Putamen (tissue), 1 donor: ENCODE measurements at places on chromosomes 13 and 19.

- DNase-seq, result no peak
These were observed 172.3 kb upstream of the TSC22D1 start for GRCh38 chr13:44748439-44748838.

DNA sequence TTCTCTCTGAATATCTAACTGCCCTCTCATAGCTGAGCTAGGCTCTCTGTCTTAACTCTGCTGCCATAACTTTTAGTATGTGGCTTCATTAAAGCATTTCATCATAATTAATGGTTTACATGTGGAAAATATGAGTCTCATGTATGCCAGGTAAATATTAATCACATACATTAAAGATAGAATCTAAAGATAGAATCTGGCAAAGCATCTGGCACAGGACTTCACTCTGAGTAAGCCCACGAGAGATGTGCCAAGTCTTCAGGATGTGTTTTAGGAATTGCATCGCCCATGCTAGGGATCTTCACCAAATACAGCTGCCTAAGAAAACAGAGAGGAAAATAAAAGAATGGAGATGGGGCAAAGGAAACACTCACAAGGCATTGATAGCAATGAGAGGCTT, 285.8 kb downstream of the DIAPH3 start:
- DNase-seq, result no peak

DNA sequence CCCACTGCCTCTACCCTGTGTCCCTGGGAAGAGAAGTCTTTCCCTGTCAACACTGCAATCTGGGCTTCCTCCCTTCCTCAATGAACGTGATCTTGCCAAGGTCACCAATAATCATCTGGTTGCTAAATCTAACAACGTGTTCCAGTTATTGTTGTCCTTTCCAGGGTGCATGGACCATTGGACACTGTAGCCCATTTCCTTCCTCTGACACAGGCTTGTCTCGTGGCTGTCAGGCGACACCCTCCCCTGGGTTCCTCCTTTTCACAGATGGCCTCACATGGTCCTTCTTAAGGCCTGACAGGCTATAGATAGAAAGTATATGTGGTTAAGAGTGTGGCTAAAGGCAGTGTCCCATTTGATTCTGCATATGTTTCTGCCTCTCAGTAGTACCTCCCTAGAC, 67.7 kb upstream of the STARD13 start:
- peak; percentile 49 for DNase-seq

- DNase-seq, result no peak
These were observed 109.5 kb downstream of the PIBF1 start for GRCh38 chr13:72891423-72891822.

DNA sequence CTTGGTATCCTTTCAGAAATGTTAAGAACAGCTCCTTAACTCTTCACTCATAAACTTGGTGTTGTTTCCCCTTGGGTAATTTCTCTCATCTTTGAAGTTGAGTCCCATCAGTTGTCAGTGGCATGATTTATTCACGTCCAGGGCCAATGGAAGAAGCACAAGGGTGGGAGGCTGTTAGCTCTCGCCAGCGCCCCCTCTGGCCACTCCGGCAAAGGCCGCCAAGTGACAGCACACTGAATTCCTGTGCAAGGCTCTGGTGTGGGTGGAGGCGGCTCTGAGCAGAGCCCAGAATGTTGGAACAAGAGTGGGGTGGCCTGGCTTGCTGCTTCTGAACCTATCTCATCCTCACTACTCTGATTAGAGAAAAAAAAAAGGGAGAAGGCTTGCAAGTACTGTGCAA, 13.1 kb upstream of the MEDAG start:
- no peak for DNase-seq

DNA sequence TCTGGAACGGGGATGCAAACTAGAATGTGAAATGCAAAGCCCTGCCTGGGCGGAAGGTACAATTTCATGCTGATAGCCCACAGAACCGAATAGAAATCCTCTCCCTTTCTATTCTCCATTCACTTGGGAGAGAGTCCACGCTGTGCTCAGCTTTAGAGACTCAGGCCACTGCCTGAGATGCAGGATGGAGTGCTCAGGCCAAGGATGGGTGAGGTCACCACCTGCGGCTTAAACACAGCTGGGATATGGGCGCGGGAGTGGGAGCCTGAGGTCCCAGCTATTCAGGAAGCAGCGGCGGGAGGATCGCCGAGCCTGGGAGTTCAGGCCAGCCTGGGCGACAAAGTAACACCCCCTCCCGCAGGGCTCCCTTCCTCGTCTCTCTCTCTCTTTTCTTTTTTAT, 446 bp upstream of the ZNF83 start:
- DNase-seq, result peak; percentile 3

DNA sequence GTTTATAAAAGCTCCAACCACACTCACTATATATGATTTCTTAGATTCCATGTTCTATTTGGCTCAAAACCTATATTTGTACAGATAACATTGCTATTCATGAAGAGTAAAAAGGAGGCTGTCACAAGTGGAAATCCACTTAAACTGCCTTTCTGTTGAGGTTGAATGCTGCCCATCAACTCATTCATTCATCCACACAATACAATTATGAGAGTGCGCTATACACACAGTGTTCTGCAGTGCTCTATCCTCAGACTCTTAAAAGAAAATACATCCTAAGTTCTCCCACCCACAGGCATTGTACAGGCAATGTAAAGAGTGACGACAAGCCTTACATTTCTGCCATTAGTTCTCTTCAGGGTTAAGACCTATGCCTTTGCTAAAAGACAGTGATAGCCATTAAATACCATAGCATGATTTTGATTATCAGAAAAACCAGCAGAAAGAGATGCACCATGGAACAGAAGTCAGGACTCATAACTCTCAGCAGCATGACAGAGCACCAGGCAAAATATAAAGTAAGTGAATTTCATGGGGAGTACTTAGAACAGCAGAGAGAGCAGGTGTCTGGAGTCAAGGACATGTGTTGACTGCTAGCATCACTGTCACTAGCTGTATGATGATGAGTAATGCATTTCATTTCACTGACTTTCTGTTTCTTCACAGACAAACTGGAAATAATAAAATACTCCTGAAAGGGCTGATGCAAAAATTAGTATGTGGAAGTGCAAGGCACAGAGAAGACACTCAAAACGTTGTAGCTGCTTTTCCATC, 218.0 kb downstream of the RBM26 start:
- DNase-seq, result no peak

- DNase-seq, result no peak
These were observed 50.2 kb upstream of the LATS2 start for GRCh38 chr13:21111546-21111945.

GRCh38 chr13:98419786-98420553, 156.9 kb downstream of the STK24 start:
- no peak for DNase-seq

- no peak for DNase-seq
These were observed 50.6 kb downstream of the HSPH1 start for GRCh38 chr13:31111136-31111535.

- DNase-seq, result no peak
These were observed 42.4 kb downstream of the ADGRE3 start for GRCh38 chr19:14632286-14632685.

GRCh38 chr19:33472226-33472625, 49.4 kb downstream of the PEPD start:
- DNase-seq, result no peak

DNA sequence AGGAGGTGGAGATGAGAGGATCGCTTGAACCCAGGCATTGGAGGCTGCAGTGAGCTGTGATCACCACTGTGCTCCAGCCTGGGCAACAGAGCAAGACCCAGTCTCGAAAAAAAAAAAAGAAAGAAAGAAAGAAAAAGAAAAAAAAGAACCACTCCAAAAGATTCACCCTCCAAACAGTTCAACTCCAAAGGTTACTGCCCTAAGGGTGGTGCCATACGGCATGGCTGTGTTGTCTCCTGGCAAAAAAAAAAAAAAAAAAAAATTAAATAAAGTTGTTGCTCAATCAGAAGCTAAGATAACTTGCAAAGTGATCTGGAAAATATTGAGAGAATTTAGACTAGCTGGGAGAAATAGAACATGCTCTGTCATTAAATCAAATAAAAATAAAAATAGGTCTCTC, 79.5 kb downstream of the KCTD15 start:
- no peak for DNase-seq

GRCh38 chr13:95267662-95268342, 33.4 kb downstream of the ABCC4 start:
- DNase-seq, result no peak

- DNase-seq, result no peak
These were observed 31.3 kb downstream of the MEGF8 start for GRCh38 chr19:42356686-42357085.

DNA sequence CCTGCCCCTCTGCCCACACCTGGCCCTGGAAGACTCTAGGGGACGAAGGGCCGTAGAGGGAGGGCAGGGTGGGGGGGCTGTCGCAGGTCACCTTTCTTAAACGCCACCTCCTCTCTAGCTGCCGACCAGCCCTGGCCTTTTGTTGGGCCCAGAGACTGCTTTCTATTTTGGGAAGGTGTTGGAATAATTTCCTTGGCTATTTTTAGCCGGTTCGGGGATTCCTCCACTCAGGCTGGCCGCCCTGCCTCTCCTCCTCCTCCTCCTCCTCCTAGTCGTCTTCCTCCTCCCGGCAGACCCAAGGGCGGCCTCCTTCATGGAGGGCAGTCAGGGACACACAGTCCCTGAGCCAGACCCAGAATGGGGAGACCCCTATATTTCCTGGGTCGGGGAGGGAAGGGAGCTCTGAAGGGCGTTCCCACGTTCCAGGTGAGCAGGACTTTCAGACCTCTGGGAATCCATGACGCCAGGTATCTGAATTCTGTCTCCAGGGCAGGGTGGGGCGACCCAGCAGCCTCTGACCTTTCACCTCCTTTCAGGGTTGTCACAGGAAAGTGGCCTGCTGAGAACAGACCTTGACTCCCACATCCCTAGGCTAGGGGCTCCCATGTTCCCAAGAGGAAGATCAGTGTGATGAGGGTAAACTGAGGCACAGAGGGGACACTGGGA, 19.9 kb downstream of the GADD45B start:
- DNase-seq, result no peak

DNA sequence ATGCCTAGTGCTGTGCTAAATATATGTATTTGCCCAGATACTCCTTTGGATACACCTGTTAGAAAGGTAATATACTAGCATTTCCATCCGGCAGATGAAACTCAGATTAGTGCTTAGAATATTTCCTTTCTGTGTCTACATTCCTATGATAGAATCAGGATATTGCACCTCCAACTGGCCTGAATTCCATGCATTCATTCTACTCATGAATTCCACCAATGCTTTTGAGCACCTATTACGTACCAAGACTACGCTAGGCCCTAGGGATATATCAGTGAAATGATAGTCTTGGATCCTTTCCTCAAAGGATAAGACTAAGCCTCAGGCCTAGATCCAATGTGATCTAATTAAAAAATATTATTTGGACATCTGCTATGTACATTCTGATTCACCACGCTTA, 223.8 kb upstream of the SERP2 start:
- DNase-seq, result no peak

- DNase-seq, result no peak
These were observed 51.1 kb downstream of the CRYL1 start for GRCh38 chr13:20474515-20474914.

- no peak for DNase-seq
These were observed 217.1 kb downstream of the PCCA start for GRCh38 chr13:100306030-100306429.

DNA sequence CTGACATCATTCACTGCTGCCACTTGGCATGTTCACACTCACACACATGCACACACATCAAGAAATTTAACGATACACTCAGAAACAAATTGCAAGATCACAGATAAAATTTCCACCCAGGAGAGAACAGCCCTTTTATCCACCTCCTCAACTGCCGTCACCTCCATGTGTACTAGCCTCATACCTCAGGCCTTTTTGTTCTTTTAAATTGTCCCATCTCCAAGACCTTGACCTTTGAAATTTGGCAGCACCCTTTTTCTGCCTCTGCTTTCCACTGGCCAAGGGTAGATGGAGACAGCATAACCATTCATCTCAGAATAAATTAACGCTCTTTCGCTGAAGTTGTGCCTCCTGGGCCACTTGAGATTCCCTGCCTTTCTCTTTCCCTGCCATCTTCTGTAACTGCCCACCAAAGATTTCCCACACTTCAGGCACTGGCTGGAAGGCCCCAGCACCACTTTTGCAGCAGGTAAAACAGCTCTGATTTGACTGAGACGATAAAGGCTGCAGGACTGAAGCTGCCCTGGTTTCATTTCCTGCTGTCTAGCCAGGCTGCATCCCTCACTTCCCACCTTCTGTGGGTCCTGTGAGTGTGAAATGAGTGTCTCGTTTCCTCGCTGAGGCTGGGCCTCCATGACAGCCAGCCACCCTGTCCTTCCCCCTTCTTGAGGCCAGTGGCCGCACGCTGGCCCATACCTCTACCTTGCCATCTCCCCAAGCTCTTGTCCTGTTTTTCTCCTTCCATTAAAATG, 39.3 kb downstream of the MBNL2 start:
- DNase-seq, result no peak

DNA sequence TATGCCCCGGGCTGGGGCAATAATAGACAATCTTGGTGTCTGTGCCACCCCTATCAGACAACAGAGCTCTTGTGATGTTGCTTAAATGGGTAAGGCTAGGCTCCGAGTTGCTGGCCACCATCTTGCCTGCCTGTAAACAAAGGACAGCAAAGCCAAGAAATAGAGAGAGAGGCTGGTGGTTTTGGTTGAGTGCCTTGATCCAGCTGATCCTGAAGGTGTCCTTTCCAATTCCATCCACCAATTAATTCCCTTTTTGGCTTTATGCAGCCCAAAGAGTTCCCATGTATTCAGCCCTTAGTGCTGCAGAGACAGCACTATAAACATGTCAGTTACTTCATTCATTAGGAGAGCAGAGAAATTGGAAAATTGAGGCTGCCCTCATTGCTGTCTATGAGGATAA, 41.7 kb upstream of the HOMER3 start:
- no peak for DNase-seq

GRCh38 chr13:48562296-48563066, 29.6 kb upstream of the RCBTB2 start:
- DNase-seq, result no peak

DNA sequence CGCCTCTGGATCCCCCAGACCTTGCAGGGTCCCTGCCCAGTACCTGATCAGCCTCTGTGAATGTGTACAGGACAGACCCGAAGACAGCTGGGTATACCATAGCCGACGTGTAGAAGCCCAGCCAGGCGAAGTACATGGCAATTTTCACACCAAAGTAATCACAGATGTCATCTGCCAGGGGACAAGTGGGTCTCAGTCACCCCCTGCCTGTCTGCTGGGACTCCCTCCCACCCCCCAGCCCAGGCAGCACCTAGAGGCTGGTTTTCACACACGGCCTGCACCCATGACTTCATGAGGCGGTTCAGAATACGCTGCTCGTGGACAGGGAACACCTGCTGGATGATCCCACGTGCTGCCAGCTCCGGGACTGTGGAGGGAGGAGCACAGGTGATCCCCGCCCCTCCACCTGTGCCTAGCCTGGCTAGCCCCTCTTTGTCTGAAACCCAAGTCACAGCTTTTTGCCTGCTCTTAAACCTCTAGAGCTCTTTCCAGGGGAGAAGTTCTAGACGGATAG, 3.6 kb downstream of the ANO8 start:
- no peak for DNase-seq

GRCh38 chr19:37467608-37468090, 405 bp upstream of the ZNF569 start:
- no peak for DNase-seq

- no peak for DNase-seq
These were observed 23.7 kb downstream of the ZC3H4 start for GRCh38 chr19:47089767-47090350.

GRCh38 chr13:85544756-85545155, 254.5 kb downstream of the SLITRK6 start:
- no peak for DNase-seq
